SK-N-DZ (cell line): ENCODE measurements at places on chromosomes 1 and 21.
A peak's percentile ranks its signal among the peaks of the same experiment; 100 is the strongest.

DNA sequence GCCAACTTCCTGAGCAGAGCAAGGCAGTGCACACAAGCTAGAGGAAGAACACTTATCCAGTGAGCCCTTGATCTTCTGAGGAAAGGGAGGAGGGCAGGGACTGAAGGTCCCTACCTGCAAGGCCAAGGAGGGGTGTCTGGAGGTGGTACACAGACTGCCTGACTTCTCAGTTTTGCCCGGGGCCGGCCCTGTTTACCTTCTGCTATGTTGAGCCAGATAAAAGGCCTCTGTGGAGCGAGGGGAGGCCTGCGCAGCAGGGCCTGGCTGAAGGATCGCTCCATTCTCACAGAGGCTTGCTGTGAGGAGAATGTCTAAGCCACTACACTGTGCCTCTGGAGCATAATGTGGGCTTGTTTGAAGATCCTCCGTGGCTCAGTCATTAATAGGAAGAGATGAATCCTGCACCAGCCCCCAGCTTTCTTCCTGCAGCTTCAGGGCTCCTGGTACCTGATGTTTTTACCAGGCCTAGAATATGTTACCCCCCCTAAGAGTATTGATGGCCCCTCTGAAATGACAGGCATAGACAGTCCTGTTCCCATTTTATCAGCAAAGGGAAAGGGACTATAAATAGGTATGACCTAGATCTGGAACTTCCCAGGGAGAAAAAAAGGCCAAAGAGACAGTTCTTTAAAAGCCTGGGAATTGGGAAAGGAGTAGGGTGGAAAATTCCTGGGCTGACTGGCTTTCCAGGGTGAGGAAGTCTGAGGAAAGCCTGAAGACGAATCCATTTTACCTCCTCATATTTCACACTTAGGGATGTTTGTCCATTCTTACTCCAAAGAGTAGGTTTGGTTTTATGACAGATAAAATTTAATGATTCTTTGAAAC, 4.7 kb downstream of the POGK start:
- no peak for DNase-seq

- DNase-seq = no peak
Observed at GRCh38 chr1:196567238-196567637, 41.0 kb downstream of the KCNT2 start.

DNA sequence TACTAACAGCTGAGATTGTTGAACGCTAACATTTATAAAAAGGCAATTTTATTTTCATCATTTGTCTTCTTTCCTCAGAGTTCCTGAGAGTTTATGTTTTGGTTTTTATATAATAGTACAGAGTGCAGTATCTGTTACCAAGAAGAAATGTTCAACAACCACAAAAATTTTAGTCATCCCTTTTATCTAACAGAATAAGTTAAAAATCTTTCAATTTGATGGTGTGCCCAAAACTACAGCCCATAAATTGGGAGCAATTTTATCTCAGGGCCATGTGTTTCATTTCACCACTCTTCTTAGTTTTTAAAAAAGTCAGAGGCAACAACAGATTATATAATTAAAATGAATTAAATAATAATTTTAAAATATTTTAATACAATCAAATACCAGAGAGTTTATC, 37.1 kb downstream of the NEXN start:
- DNase-seq = no peak

GRCh38 chr1:229300099-229300757, 29.3 kb downstream of the RAB4A start:
- no peak for DNase-seq

DNA sequence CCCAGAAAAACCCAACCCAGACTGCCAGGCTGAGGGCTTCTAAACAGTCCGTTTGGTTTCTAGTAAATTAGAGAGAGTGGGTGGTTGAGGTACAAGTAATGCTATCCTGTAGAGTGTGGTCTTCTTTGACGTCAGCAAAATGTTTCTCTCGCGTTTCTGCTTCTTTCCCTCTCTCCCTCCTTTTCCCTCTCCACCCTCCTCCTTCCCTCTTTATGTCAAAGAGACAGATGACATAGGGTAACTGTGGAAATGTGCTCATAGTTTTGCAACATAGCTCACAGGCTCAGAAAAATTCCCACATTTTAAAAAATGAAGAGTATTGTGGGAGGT, 158.3 kb downstream of the TOMM20 start:
- no peak for DNase-seq

- DNase-seq = no peak
Observed at GRCh38 chr1:110647254-110647891, 27.4 kb downstream of the KCNA3 start.

DNA sequence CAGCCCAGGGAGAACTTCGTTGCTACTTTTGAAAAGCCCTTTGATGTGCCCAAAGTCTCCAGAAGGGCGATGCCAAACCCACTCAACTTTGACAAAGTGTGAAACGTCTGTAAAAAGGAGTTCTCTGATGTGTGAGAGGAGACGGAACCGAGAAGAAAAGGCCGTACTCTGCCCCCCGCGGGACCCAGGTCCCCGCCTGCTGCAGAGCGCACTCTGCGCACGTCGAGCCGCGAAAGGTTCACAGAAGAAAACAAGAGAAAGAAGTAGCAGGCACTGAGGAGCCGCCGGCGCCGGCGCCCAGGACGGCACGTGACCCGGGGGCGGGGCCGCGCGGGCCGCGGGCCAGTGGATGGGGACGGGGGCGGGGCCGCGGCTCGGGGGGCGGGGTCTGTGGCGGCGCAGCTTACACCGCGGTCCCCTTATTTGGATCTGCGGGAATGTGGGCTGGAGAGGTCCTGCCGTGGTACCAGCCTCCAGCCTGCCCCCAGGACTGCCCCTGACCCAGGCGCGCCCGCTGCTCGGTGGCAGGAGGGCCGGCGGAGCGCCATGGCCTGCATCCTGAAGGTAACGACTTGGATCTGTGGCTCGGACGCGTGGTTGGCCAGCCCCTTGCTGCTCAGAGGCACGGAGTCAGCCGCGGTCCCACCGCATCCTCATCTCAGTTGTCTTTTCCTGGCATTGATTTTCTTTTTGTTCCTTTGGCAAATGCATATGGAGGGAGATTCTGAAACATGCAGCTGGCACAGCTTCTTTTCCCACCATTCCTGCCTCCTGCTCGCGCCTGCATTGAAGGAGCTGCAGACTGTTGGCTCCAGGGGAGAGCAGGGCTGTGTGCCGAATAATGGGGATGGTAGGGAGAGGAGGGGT, at the start of gene ST6GALNAC3:
ST6GALNAC3 (plus strand) TSS at position 426 of the 867 bp plus-strand sequence.
- DNase-seq = peak; percentile 78

GRCh38 chr1:192574073-192574472, 1.5 kb upstream of the RGS1 start:
- DNase-seq = no peak

- DNase-seq = no peak
Observed at GRCh38 chr1:90726986-90727480, 9.9 kb upstream of the BARHL2 start.

DNA sequence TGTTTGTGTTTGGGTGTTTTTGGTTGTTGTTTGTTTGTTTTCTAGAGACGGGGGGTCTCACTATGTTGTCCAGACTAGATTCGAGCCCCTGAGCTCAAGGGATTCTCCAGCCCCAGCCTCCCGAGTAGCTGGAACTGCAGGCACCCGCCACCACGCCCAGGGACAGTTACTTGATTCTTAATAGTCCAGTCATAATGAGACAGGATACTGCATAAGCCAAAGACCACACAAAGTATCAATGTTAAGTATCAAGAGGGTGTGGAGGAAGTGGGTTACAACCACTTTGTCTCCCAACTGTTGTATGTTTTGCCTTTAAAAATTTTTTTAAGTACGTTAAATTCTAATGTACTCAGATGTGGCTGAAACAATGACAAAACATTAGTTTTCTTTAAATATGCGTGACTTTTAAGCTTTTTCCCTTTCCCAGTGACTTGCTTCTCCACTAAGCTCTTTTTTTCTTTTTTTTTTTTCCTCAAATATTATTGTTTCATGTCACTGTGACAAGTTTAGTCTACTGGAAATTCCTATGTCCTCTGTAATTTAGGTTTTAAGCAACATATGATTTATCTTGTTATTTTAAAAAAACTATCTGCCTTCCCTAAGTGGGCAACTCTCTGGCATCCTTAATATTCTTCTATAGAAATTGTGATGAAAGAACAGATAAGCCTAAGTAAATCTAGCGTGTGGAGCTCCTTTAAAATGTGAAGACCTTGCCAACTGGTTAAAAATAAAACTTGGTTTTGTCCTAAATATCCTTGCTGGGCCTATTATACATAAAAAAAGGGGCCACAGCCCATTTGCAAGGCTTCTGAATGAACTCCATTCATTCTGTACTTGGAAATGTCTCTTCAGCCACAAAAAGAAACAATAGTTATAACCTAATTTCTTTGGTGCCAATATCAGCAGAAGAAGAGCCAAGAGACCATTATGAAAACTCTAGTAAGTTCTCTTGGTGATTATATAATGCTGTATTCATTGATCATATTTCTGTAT, 56.2 kb upstream of the DPH5 start:
- no peak for DNase-seq

DNA sequence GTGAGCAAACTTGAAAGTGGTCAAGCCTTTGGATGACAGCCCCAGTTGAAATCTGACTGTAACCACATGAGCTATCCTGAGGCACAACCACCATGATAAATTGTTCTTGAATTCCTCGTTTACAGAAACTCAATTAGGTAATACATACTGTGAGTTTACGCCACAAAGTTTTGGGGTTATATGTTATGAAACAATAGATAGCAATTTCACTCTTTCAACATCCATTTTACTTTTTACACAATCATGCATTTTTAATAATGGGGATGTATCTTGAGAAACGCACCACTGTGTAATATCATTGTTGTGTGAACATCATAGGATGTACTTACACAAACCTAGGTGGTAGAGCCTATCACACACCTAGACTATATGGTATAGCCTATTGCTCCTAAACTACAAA, 35.4 kb downstream of the OR2C3 start:
- DNase-seq = no peak

GRCh38 chr1:10179406-10180091, 30.8 kb upstream of the KIF1B start:
- DNase-seq = no peak

GRCh38 chr1:41541592-41541952, 57.1 kb upstream of the EDN2 start:
- DNase-seq = no peak

GRCh38 chr1:155504207-155504606, 58.4 kb downstream of the ASH1L start:
- DNase-seq = peak; percentile 16

DNA sequence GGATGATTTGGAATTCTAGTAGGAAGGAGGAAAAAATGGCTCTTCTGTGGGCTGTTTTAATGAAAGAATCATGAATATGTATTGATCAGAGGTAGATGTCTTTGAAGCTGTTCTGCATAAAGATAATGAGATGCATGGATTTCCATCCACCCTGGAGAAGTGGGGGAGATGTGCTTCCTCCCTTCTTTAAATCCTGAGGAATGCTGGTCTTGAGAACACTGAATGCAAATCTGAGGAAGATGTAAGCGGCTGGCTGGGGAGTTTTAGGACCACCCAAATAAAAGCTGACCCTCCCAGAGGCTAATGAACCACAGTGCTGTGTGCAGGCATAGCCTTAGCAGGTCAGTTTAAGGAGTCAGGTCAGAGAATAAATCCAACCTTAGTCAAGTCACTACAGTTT, 37.3 kb downstream of the ZMYND12 start:
- DNase-seq = no peak

DNA sequence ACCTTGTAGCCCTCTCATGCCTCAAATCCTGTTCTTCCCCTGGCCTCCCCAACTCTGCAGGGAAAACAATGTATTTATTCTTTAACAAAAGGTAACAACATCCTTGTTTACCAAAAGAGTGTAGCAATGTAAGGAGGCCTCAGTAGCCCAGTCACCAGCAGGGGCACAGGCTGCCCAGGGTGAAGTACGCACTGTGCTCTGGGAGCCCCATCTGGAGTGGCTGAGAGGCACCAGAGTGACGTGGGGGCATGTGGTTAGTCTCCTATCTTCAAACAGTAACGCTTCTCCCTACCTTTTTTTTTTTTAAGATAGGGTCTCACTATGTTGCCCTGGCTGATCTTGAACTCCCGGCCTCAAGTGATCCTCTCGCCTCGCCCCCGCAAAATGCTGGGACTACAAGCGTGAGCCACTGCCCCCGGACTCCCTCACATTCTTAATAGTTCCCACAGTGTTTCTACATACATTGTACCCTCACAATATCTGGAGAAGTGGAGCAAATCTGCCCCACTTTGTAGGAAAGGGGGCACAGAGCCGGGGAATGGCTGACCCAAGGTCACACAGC, 51.3 kb upstream of the ECE1 start:
- no peak for DNase-seq

DNA sequence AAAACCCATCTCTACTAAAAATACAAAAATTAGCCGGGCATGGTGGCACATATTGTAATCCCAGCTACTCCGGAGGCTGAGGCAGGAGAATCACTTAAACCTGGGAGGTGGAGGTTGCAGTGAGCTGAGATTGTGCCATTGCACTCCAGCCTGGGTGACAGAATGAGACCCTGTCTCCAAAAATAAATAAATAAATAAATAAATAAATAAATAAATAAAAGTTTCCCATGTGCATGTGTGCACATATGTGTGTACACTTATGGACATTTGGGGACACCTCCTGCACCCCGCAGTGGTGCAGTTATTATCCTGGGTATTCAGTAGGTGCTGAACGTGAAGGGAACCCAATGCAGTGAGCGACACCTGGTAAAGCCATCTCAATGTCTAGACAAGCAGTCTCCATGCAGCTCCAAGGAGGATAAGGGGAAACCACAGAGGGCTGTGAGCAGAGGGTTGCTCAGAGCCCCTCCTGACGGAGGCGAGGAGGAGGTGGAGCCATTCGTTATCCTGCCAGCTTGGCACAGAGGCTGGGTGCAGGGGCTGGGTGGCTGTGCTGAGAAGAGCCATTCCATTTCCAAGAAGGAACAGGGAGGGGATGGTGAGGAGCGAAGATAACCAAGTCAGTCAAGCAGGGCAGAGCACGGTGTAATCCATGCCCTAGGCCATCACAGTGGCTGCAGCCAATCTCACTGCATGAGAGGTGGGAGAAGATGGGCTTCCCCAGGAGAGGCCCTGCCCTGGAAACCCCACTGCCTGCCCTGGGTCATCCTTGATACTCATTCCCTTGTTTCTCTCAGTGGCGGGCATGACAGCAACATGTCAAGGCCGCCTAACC, 25.6 kb downstream of the UBIAD1 start:
- no peak for DNase-seq

- no peak for DNase-seq
Observed at GRCh38 chr1:6971699-6972098, 186.4 kb downstream of the CAMTA1 start.

DNA sequence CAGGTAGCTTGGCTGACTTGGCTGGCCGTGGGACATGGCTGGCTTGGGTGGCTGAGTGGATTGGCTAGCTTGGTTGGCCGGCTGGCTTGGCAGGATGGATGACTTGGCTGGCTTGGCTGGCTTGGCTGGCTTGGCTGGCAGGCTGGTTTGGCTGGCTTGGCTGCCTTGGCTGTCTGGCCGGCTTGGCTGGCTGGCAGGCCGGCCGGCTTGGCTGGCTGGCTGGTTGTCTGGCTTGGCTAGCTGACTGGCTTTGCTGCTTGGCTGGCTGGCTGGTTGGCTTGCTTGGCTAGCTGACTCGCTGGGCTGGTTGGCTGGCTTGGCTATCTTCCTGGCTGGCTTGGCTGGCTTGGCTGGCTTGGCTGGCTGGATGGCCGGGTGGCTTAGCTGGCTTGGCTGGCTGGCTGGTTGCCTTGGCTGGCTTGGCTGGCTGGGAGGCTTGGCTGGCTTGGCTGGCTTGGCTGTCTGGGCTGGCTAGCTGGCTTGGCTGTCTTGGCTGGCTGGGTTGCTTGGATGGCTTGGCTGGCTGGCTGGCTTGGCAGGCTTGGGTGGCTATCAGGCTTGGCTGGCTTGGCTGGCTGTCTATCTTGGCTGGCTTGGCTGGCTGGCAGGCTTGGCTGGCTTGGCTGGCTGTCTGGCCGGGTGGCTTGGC, 129.7 kb upstream of the FAM72C start:
- DNase-seq = peak; percentile 1

- DNase-seq = peak; percentile 17
Observed at GRCh38 chr21:39184050-39184980, 1.1 kb upstream of the PSMG1 start.

GRCh38 chr21:43689556-43690337, 29.2 kb upstream of the PDXK start:
- DNase-seq = no peak
